Mononuclear cell (primary cell): ENCODE measurements at places on chromosomes 2 and 18. TPM values are rescaled to one million over a fixed set of nuclear protein-coding genes. Genes with fewer than 3 reads are reported as not detected.

The TXNDC2 gene
- total RNA-seq = 0.10 TPM

The CREG2 gene
- not detected for total RNA-seq

The EIF2AK3 gene
- total RNA-seq = 107 TPM

The OTX1 gene
- total RNA-seq = not detected

The MBOAT2 gene
- 9.2 TPM for total RNA-seq

The EPAS1 gene
- 5.2 TPM for total RNA-seq

The PKDCC gene
- total RNA-seq = not detected

The IL36RN gene
- total RNA-seq = not detected

The THSD7B gene
- total RNA-seq = not detected

The SERPINB11 gene
- not detected for total RNA-seq

The ZBTB7C gene
- total RNA-seq = not detected

The GCC2 gene
- total RNA-seq = 141 TPM

The SERPINB4 gene
- not detected for total RNA-seq

The LYPD1 gene
- total RNA-seq = not detected
